NCI-H2081 (cell line): ENCODE measurements at places on chromosomes 6 and 20.
A peak's percentile ranks its signal among the peaks of the same experiment; 100 is the strongest.

DNA sequence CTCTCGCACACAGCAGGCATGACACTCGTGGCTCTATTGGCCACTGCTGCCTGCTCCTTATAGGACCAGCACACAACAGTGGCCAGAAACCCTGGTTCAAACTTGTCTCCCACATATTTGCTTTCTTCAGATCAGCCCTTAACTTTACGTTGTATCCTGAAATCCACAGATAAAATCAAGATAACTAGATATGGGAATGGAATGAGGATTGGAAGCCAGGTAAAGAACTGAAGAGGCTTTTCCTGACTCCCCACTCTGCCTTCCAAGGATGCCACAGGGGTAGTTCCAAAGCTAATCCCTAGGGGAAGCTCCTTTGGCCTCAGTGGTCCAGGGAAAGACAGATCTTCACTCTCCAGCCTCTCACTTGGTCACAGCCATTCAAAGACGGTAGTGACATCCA, 86.5 kb downstream of the INSM1 start:
- no peak for DNase-seq

GRCh38 chr6:95805699-95806098, 210.1 kb upstream of the FUT9 start:
- no peak for DNase-seq

DNA sequence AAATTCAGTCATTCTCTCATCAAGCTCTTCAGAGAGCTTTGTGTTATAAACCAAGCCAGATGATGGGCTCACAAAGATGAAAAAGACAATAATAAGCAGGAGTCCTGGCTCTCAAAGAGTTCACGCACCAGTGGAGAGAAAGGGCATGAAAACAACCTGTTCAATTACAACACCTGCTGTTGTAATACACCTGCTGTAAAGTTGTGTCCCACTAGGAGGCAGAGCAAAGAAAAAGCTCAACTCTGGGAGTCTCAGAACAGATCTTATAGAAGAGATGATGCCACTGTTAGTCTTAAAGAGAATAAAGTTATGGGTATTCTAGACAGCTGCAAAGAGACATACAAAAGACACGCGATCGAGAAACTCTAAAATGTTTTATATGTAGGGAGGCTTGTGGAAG, 100.6 kb downstream of the DCDC2 start:
- no peak for DNase-seq

DNA sequence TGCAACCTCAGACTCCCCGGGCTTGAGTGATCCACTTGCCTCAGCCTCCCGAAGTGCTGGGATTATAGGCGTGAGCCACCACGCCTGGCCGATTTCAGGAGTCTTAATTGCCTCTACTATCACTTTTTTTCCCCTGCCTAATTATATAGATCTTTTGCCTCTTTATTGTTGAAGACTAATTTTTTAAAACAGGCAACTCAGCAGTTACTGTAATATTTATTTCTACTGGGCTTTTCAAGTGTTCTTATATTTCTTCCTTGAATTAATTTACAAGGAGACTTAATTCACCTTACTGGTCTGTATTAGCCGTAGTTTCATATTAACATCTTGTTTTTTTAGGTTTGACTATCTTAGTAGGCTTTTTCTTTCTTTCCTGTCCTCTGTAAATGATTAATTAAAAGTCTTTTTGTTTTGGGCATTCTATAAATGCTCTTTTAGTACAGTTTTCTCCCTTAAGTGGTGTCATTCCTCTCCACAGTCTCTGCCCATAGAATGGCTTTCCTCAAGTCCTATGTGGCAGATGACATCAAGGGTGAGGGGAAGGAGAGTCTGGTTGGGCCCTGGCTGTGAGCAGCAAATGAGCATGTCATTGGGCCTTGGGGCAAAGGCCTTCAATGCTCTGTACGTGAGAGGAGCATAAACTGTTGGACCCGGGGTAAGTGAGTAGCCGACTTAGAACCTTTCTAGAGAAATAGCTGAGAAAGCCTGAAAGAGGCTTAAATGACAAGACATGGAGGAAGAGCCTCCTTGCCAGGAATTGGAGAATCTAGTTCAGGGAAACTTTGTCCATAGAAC, 36.0 kb downstream of the ANKS1A start:
- no peak for DNase-seq

DNA sequence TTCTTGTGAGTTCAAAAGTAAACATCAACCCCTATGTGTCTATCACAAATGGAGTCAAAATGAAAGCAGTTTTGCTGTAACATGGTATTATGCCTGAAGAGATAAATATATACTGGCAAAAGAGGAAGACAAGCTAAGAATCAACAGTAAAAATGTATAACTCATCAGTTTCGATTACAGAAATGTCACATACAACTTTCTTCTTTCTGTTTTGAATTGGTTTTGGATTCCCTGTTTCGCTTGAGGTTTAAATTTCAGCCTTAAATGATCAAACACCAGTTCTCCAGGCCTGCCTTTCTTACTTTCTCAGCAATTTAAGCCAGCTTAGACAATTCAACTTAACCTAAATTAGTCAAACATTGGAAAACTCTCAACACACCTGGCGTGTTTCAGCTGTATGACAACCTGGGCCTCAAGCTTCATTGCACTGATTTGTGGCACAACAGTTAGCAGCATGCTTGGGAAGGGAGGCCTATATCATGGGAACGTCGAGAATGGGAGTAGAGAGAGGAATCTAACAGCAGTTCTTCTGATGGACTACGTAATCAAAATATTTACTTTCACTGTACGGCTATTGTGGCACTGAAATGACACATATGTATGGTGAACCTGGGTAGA, 51.9 kb upstream of the MARCKS start:
- DNase-seq, result peak; percentile 32

DNA sequence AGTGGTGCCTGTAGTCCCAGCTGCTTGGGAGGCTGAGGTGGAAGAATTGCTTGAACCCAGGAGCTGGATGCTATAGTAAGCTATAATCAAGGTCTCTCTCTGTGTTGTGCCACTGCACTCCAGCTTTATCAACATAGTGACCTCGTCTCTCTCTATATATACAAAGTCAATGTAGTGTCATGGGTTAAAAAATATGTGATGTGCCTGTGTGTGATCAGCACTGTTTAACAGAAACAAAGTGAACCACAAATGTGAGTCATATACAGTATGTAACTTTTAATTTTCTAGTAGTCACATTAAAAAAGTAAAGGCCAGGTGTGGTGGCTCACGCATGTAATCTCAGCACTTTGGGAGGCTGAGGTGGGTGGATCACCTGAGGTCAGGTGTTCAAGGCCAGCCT, 85.3 kb upstream of the RNF24 start:
- no peak for DNase-seq

- no peak for DNase-seq
Observed at GRCh38 chr6:135633573-135633972, 136.0 kb upstream of the AHI1 start.

GRCh38 chr6:102848796-102849195, 1455.3 kb downstream of the GRIK2 start:
- no peak for DNase-seq

DNA sequence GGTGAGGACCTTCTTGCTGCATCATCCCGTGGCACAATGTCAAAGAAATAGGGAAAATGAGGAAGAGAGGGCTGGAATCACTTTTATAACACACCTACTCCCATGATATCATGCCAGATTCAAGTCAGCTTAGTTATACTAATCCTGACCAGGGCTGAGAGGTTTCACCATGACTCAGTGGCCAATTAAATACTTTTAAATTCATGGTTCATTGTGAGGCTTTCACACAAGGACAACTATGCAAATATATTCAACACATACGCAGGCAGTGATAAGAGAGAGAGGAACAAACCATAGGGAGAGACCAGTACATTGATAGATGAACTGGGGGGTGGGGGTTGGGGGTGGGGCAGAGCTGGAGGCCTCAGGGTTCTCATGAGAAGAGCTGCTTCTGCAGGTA, 313.1 kb downstream of the LRFN2 start:
- DNase-seq, result no peak

DNA sequence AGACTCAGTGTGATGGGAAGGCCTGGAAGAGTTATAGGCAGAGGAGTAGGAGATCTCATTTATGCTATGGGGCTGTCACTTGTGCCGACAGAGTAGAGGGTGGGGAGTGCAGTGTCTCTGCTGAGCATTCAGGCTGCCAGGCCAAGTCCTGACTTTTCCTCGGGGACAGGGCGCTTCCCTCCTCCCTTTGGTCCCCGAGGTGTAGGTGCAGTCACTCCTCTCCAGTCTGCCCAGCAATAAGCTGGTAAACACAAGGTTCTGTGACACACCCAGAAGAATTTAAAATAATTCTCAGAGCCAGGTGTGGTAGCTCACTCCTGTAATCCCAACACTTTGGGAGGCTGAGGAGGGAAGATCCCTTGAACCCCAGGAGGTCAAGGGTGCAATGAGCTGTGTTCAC, 109.4 kb downstream of the CRYBG1 start:
- DNase-seq, result no peak

GRCh38 chr6:73580247-73581149, 59.7 kb upstream of the EEF1A1 start:
- no peak for DNase-seq

DNA sequence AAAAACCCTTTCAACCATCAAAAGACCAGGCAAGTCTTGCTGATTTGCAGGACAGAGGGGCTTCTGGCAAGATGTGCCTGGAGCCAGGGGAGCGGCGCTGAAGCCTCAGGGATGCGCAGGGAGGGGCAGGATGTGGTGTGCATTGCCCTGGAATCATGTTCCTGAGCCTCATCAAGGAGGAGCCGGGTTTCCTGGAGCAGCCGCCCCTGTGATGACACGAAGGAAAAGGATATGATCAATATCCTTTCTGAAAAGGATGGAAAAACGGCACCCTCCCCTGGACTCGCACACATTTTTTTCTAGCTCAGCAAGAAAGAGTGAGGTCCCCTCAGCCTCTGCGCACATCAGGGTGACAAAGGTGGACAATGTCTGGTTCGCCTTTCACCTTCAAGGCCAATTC, 173.1 kb upstream of the SSTR4 start:
- no peak for DNase-seq

DNA sequence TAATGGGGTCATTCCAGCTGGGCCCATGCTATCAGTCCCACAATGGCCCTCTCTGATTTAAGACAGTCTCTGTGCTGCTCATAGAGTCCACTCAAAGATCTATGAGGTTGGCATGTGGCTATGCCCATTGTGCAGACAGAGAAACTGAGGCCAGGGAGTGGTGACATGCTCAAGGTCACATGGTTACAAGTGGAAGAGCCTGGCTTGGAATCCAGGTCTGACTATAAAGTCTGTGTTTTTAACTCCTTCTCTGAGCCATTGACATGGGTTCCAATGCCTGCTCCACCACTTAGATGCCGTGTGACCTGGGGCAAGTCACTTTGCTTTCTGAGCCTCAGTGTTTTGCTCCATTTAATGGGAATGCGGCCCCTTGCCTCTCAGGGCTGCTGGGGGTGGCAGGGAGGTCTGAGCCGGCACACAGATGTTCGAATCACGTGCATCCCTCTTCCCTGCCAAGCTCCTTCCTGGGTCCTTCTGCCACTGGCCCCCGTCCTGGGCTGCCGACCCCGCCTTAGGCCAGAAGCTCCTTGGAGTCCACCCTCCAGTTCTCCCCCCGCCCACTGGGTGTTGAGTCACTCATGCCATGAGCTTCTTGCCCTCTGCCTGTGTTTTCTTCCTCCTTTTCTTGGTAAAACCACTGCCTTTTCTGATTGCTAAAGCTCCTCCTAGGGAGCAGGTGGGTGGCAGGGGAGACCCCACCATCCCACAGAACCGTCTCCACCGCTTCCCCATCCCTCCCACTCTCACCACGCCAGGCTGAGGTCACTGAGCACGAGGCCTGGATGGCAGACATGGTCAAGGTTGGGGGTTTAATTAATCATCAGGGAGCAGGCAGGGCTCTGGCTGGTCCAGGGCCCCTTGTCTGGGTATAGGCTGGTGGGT, 35.7 kb downstream of the CEBPB start:
- no peak for DNase-seq

- DNase-seq, result no peak
Observed at GRCh38 chr6:24802271-24803059, 3.7 kb upstream of the ARMH2 start.

- no peak for DNase-seq
Observed at GRCh38 chr6:16705081-16705993, 55.9 kb downstream of the ATXN1 start.

DNA sequence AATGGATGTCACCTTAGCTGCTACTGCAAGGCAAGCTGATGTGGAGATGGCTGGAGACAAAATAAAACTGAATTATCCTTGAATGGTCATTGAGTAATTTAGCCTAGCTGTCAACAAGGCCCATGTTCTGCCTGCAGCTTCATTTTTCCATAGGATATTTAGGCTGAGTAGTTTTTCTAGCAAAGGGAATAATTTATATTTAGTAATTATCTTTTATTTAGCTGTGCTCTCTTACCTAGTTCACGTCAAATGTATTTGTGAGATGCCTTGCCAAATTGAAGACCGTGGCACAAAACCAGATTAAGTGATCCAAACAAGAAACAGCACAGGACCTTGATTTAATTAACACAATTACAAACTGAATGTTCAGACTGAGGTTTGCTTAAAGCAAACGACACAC, 77.4 kb upstream of the CEP162 start:
- no peak for DNase-seq

DNA sequence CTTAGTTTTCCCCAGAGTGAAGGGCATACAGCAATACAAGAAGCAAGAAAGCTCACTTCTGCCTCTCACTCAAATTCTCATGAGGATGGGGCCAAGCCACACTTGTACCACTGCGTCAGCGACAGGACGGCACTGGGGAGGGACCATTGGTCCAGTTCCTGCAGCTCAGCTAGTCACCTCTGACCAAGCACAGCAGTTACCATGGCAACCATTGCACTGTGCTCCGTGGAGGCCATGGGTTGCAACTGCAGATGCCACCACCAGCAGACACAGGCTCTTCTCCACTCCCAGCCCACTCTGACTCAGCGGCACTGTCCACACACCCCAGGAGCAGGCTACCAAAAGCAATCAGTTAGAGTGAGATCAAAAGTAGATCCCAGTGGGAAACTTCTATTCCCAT, 441.1 kb upstream of the ARID1B start:
- DNase-seq, result no peak
